Trophoblast cell (in vitro differentiated cells and primary cell): ENCODE measurements at places on chromosomes 1 and 21.

DNA sequence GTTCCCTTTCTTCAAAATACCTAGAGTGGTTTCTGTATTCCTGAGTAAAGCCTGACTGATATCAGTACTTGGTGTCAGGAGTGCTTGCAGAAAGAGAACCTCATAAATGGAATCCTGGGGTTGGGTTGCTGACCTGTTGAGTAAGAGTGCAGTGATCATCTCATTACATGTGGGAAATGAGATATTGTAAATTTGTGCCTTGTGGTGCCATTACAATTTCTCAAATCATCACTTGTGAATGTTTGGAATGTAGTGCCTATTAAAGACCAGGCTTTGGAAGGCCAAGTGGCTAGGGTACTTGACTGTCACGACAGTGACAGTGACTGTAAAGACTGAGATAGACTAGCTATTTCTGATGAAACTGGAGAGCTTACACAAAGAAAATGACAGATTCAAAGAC lies 176.7 kb upstream of the CTTNBP2NL start:
- DNase-seq = no peak

DNA sequence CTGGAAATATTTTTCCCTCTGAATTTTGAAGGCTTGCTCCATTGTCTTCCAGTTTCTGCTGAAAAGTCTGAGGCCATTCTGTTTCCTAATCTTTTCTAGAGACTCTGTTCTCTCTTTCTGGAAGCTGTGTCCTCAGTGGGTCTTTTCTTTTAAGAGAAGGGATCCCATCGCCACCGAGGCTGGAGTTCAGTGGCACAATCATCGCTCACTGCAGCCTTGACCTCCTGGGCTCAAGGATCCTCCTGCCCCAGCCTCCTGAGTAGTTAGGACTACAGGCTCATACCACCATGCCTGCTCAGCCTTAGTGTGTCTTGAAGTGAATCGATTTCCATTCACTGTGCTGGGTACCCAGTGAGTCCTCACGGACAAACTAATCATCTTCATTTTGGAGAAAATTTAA lies 9.6 kb upstream of the LRP8 start:
- DNase-seq = no peak

DNA sequence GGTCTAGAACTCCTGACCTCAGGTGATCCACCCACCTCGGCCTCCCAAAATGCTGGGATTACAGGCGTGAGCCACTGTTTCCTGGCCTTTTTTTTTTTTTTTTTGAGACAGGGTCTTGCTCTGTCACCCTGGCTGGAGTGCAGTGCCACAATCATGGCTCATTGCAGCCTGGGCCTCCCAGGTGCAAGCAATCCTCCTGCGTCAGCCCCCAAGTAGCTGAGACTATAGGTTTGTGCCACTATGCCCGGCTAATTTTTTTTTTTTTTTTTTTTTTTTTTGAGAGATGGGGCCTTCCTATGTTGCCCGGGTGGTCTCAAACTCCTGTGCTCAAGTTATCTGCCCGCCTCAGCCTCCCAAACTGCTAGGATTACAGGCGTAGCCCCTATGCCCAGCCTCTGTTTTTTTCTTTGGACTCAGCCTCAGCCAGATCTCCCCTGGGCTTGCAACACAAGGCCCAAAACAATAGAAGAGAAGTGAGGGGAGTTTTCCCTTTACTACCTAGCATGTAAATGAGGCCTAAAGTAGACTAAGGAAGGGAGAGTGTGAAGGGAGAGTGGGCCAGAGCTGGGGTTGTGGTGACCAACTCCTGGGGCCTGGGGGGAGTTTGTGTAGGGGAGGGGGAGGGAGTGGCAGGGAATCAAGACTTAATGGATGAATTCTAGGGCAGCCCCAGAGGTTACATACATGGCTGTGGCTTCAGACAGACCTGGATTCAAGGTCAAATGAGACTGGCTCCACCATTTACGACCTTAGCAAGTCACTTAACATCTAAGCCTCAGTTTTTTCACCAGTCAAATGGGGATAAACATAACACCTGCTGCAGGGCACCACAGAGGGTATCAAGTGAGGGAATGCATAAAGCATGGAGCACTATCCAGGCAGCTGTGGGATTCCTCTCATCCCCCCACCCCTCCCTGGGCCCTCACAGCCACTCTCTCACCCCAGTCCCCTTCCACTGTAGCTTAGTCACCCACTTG lies 1.6 kb upstream of the CD52 start:
- DNase-seq = no peak

DNA sequence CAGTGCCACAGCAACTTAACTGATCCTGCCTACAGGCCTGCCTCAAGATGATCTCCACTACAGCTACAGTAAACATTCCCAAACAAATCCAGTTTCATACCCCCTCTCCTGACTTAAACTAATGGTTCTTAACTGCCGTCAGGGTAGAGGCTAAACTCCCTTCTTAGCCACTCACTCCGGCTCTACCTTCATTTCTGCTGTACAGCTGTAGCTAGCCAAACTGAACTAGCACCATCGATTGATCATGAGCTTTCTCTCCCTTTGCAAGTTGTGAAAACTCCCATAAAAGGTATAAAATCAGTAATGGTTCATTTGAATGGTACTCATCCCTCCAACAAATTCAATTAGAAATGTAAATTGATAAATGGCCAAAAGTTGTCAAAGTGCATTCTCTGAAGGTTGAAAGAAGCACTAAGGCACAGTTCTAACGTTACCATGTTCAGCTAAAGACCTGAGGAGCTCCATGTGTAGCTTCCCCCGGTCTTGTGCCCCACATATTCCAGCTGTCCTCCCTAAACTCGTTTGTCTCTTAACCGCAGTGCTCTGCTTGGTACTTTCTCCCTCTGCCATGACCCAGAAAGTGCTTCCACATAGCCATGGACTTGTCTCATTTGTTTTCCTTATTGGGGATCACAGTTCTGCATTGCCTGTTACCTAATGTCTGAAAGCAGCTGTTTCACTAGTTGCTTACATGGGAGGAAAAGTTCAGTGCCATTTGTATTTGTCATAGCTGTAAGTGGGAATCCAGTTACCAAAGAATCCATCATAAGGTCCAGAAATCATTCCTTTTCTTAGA lies 49.8 kb downstream of the DHX9 start:
- DNase-seq = peak; percentile 12

DNA sequence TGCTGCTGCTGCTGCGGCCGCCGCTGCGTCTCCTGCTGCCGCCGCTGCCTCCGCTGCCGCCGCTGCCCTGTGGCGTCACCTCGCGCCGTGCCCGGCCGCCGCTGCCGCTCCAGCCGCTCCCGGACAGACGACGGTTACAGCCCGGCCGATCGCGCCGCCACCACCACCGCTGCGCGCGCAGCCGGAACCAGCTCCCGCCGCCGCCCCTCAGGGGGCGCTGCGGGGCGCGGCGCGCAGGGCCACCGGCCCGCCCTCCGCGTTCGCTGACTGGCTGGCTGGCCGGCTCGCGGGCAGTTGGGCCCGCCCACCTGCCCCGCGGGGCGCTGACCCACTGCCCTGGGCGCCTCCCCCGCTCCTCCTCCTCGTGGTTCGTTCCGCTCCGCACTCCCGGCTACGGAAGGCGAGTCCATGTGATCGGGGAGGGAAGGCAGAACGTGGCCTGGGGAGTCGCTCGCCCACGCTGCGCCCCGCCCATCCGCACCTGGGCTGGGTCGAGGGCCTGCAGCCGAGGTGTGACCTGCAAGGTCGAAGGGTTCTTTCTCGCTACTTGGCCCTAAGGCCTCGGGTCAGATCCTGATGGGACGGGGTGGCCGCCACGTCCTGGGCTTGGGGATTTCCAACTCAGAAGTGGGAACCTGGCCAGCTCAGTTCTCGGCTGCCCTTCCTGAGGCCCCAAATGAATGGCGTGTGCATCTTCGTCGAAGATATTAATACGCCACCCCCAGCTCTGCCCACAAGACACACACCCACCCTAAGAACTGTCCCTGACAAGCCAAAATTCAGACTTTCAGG lies at the start of gene PTP4A2:
PTP4A2 (minus strand) TSS at position 185 of the 792 bp plus-strand sequence. CDS start 19,303 bp downstream, outside the sequence.
- peak; percentile 96 for DNase-seq

DNA sequence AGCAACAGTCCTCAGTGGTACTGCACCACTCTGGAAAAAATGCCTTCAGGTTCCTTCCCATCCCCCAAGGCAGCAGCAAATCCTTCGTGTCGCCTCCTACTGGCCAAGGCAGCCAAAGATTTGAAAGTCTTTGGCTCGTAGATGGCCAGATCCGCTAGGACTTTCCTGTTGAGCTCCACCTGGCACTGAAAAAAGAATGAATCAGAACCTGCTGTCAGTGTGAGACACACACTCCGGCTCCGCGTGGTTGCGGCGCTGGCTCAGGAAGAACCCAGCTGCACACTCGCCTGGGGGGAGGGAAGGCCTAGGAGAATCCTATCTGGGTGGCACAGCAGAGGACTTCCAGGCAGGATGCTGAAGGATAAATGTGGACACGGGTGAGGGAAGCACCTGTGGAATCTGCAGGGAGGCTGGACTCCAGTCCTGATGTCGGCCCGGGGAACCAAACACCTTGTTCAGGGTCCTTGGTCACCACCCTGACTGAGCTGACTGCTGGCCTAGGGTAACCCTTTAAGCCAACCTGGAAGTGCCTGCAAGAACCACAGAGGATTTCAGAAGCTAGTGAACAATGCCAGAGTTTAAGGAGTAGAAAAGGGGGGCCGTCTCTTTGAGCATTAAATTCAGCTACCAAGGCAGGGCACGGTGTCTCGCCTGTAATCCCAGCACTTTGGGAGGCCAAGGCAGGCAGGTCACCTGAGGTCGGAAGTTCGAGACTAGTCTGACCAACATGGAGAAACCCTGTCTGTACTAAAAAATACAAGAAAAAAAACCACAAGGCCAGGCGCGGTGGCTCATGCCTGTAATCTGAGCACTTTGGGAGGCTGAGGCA lies 3.2 kb upstream of the CCNL2 start:
- peak; percentile 52 for DNase-seq
